ENCODE measurements at places on chromosomes 4 and X. TPM values are rescaled to one million over a fixed set of nuclear protein-coding genes. Genes with fewer than 3 reads are reported as not detected.

DNA sequence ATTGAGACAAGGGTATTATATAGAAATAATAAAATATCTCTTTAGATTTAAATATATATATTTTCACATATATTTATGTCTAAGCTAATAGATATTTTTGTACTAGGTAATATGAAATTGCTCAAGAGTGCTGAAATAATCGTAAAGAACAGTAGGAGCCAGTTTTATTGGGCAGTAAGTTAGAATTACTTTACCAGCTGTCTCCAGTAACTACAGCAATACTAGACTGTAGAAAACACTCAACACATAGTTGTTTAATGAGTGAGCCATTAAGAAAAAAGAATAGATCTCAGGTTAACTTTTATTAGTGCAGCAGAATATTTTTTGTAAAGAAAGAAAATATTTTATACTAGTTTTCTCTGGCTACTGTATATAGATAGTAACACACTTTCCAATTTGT is 715.2 kb downstream of the TRIML1 start:
- no peak for DNase-seq

Gene MAGEH1
- total RNA-seq: 3.9 TPM

DNA sequence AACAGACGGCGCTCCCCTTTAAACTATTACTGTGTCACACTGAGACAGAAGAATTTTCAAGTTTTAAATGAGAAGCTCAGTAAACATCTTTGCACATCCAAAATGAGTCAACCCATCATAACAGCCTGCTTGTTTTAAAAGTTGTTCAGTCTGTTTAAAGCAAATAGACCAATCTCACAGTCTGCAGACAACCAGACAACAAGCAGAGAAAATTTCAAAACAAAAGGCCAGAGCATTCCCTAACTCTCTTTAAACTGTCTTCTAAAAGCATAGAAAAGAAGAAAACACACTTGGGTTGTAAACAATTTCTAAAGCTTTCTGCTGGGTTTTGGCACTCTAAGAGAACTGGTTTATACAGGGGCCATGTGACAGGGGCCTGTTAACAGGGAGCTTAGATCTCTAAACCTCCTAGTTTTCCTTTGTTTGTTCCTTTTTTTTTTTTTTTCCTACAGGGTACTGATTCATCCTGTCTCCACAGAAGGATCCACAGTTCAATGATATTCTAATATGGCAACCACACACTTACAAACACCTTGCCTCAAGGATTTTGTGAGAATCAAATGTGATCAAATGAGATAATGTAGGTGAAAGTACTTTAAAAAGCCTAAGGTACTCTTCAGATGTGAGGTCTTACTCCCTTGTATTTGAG is 100.8 kb upstream of the MAML3 start:
- DNase-seq: peak; percentile 35

- no peak for DNase-seq
Observed at GRCh38 chr4:181504924-181505323, 738.3 kb upstream of the TENM3 start.

DNA sequence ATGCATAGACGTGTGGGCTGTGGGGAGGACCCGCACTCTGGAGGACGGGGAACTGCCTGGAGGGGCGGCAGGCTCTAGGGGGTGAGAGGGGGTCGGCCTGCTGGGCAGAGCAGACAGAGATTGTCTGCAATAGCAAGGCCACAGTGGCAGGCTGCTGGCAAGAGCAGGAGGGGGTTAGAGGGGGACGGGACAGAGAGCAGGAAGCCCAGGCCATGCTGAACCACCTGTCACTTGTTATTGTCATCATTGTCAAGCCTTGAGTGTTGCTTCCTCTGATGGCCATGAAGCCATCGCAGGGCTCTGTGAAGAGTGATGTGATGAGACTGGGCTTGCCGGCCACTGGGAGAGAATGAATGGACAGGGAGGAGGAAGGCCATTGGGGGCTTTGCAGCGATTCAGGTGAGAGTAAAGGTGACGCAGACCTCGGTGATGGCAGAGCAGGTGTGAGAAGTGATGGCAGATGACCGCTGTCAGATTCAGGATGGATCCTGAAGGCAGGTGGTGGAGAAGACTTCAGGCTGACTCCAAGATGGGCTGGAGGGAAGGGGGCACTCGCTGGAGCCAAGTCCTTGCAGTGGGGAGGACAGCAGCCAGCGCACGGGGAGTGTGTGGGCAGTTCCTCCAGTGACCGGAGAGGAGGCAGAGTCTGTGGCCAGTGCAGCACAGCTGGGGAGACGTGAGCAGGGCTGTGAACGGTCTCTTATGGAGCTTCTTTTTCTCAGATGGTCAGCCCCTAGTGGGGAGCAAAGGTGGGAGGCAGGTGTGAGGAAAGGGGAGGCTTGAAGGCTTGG is 43.6 kb downstream of the HTT-AS start:
- no peak for DNase-seq

Measured in bronchial epithelial cell (primary cell).